ENCODE measurements at places on chromosomes 12 and 14.

DNA sequence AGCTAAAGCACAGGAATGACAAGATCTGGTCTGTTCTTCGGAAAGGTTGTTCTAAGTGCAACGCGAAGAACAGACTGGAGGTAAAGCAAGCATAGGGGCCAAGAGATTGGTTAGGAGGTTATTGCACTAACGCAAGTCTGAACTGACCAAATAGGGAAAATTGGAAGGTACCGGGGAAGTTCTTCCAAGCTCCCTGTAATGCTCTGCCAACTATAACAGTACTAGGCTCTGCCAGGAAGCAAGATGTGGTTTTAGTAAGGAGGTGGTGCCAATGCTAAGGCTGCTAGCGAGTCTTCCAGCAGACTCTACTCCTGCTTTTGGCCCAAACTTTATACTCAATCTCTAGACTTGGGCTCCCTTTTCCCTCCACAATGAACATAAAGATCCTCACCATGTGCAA is 138.6 kb downstream of the PAWR start:
- no peak for DNase-seq

DNA sequence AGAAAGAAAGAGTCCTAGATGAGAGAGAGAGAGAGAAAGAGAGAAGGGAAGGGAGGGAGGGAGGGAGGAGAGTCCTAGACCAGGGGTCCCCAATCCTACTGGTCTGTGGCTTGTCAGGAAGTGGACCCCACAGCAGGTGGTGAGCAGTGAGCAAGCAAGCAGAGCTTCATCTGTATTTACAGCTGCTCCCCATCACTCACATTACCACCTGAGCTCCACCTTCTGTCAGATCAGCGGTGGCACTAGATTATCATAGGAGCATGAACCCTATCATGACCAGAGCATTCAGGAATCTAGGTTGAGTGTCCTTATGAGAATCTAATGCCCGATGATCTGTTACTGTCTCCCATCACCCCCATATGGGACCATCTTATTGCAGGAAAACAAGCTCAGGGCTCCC is 39.2 kb upstream of the AMN1 start:
- DNase-seq = no peak

DNA sequence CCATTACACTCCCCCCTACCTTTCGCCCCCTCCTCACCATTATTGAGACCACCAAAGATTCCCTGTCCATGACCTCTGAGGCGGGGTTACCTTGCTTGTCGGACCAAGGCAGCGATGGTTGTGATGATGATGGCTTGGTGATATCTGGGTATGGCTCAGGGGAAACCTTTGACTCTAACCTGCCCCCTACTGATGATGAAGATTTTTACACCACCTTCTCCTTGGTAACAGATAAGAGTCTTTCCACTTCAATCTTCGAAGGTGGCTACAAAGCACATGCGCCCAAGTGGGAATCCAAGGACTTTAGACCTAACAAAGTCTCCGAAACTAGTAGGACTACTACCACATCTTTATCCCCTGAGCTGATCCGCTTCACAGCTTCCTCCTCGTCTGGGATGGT is 350.2 kb downstream of the DIO2 start:
- no peak for DNase-seq

GRCh38 chr12:116573776-116574175 is 14.6 kb downstream of the MAP1LC3B2 start:
- no peak for DNase-seq

GRCh38 chr12:130398100-130398848 is 60.6 kb downstream of the PIWIL1 start:
- DNase-seq = no peak

DNA sequence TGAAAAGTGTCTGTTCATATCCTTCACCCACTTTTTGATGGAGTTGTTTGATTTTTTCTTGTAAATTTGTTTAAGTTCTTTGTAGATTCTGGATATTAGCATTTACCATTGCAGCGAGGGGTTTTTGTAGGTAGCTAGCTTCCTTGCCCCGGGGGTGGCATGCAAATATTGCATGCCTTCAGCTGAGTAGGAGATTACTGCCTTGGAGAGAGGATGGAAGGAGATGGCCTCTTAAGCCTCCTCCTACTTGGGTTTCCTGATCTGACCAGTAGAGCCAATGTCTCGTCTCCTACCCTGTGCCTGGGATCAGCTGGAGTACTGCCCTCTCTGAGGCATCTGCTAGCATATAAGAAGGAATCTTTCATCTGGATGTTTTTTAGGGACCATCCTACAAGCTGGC is 134.4 kb upstream of the CCND2 start:
- DNase-seq = no peak
